Muscle of leg (tissue), 16 donors: ENCODE measurements at places on chromosomes 7 and 10. TPM values are rescaled to one million over a fixed set of nuclear protein-coding genes. Genes with fewer than 3 reads are reported as not detected.

DNA sequence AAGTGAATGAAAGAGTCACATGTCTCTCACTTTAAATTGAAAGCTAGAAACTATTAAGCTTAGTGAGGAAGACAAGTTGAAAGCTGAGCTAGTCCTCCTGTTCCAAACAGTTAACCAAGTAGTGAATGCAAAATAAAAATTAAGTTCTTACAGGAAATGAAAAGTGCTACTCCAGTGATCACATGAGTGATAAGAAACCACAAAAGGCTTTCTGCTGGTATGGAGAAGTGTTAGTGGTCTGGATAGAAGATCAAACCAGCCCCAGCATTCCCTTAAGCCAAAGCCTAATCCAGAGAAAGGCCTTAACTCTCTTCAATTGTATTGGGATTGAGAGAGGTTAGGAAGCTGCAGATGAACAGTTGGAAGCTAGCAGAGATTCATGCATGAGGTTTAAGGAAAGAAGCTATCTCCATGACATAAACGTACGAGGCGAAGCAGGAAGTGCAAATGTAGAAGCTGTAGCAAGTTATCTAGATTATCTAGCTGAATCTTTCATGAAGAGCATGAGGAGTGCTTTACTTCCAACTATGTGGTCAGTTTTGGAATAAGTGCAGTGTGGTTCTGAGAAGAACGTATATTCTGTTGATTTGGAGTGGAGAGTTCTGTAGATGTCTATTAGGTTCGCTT is 261.6 kb downstream of the MDFIC start:
- DNase-seq: no peak

GRCh38 chr10:95480901-95481491 is 80.2 kb downstream of the SORBS1 start:
- peak; percentile 50 for DNase-seq

DNA sequence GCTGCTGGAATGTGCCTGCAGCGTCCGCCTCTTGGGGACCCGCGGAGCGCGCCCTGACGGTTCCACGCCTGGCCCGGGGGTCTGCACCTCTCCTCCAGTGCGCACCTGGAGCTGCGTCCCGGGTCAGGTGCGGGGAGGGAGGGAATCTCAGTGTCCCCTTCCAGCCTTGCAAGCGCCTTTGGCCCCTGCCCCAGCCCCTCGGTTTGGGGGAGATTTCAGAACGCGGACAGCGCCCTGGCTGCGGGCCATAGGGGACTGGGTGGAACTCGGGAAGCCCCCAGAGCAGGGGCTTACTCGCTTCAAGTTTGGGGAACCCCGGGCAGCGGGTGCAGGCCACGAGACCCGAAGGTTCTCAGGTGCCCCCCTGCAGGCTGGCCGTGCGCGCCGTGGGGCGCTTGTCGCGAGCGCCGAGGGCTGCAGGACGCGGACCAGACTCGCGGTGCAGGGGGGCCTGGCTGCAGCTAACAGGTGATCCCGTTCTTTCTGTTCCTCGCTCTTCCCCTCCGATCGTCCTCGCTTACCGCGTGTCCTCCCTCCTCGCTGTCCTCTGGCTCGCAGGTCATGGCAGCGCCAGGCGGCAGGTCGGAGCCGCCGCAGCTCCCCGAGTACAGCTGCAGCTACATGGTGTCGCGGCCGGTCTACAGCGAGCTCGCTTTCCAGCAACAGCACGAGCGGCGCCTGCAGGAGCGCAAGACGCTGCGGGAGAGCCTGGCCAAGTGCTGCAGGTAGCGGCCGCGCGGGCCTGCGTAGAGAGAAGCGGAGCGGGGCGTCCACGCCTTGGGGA is 645 bp downstream of the SLC26A4 start:
- DNase-seq: peak; percentile 46

DNA sequence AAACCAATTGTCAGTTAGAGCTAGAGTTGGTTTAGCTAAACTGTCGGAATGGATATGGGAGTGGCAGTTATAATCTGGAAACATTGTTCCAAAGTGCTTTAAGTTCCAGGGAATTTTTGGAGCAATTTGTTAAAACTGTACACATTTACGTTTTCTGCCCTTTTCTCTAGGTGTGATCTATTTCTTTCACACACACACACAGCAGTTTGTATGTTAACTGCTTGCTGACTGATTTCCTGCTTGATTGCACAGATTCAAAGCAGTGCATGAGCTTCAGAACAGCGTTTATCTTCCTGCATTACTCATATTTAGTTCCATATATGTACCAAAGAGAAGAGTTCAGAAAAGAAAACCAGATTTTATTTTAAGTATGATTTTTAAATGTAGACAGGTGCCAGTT is 57.9 kb downstream of the MGMT start:
- peak; percentile 37 for DNase-seq

GRCh38 chr7:151876899-151877777 is at the start of gene PRKAG2:
TSS of gene PRKAG2 (minus strand) at chr7:151877115. CDS start at chr7:151876620, 495 bp downstream.
- DNase-seq: peak; percentile 64

DNA sequence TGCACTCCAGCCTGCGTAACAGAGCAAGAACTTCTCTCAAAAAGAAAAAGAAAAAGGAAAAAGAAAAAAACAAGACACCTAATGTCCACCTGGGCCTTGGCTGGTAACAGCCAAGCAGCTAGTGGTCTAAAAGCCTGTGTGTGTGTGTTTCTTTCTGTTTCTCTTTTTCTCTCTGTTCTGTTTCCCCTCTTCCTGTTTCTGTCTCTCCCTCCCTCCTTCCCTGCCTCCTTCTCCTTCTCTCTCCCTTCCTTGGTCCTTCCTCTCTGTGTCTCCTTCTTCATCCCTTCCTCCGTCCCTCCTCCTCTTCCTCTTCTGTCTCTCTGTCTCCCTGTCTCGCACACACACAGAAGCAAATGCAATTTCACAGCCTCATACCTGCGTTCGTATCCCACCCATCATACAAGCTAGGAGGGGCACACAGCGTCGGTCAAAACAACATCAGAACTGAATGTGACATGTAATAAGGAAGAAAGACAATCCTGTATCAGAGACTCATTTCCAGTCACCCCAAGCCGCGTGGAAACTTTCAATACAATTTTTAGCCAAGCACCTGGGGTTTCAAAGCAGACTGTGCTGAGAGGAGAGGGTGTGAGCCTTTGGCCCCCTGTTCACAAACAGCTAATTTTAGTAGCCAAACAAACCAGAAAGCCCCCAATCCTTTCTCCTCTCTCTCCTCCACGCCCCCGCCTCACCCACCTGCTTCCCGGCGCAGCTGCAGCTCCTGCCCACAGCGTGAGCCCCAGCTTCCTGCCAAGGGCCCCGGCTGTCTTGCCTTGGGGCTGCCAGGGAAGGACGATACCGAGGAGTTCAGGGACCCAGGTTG is 50.2 kb upstream of the GNA12 start:
- peak; percentile 30 for DNase-seq

GRCh38 chr10:63965846-63966245 is 444.6 kb downstream of the REEP3 start:
- peak; percentile 29 for DNase-seq

GRCh38 chr10:71084061-71084817 is 128.1 kb upstream of the UNC5B start:
- no peak for DNase-seq

DNA sequence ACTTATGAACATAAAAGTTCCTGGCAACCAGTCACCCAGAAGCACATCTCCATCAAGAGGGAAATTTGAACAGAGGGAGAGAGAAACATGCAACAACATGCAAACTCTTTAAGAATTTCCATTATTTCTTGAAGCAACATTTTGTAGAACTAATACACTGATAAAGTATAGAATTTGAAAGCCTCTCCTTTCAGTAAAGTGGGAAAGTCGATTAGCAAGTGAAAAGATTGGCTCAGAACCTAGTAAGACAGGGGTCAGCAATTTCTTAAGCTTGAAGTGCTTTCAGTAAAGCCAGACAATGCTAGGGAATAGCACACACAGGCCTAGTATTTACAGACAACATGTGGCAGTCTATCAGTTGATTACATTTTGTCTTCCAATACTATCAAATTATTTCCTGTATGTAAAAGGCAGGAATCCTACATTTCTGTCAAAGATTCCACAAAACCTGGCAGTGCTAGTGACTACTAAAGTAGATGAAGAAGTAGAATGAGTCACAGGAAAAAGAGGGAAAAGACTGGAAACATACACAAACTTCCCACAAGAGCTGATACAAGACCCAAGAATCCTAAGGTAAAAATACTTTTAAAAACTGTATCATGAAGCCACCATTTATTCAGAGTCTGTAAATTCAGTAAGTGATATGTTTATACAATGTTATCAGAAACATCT is 25.2 kb downstream of the DNAJC1 start:
- DNase-seq: peak; percentile 37

- DNase-seq: no peak
Observed at GRCh38 chr10:126080291-126080825, 184.0 kb downstream of the FANK1 start.

DNA sequence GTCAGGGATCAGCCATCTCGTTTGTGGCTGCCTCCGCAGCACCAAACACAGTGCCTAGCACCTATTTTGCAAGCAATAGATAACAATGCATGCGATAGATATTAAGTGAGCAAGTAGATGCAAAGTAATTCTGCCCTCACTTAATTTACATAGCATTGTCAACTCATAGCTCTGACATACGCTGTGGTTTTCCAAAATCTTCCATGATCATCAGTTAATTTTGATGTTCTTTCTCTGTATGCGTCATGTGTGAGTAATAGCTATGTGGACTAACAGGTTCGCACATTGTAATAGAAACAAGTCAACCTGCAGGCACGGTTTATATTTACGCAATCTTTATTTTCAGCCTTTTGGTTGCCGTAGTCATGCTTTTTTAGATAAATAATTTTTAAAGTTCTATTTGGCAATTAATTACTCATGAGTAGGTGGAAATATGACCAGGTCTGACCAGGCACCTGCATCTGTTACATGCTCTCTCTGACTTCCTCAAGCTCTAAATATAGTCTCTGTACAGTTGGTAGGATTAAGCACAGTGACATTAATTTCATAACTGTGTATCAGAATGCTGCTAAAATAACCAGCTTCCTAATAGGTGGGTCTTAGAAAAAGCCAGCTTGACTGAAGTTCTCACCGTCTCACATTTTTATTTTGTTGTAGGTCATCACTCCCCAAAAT is 13.3 kb downstream of the MAP3K8 start:
- DNase-seq: no peak

DNA sequence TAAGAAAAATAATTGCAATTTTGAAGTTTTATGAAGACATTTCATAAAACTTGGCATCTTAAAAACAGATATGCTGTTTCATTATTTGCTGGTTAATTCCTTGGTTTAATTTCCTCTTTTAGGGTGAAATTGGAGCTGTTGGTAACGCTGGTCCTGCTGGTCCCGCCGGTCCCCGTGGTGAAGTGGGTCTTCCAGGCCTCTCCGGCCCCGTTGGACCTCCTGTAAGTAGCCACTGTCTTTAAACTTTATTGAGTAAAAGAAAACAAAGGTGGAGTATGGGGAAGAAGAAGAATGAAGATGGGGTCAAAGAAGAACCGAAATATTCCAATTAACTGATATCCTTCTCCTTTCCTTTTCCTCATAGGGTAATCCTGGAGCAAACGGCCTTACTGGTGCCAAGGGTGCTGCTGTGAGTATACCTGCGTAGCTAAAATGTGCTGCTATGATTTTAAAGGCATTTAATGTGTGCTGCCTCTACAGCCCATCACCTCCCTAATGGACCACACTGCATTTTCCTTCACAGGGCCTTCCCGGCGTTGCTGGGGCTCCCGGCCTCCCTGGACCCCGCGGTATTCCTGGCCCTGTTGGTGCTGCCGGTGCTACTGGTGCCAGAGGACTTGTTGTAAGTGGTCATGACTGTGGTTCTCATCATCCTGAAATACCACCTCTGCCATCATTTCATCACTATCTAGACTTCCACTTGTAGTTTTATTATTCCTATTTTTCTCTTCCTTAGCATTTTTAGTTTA is 14.7 kb downstream of the COL1A2 start:
- DNase-seq: peak; percentile 54

DNA sequence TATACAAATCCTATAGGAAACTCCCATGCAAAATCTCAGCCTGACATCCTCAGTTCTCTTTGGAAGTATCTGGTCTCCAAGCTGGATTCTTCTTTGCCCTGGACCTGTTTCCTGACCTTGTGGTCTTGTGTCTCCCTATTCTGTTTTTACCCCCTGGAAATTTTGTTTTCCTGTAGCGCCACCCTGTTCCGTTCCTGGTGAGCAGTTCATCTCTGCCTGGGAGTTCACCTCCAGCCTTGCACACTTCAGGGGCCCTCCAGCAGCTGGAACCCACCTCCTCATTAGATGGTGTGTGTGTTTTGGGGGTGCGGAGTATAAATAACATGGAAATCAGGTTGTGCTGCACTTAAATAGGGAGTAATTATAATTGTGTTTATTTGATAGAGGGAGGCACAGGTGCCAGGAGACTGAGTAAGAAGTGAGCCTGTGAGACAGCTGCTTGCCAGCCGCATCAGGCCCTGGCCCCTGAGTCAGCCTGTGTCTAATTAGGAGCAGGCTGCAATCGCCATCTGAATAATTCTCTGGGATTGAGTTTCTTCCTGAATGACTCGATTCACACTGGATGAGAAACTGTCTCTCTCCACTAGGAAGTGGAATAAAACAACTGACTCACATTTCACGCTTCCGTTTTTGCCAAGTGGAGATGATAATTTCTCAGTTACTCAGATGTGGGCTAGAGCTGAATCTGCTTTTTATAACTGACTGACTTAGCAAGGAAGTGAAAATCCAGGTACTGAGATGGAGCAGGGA is 69.4 kb upstream of the HECTD2 start:
- peak; percentile 87 for DNase-seq

Gene FBXL13
- total RNA-seq: 0.71 TPM

Gene SP8
- total RNA-seq: not detected

Gene SLC26A5
- total RNA-seq: not detected

Gene GSTO2
- total RNA-seq: 0.89 TPM

Gene TPST1
- total RNA-seq: 39.6 TPM
